GM23338 (cell line): ENCODE measurements at places on chromosomes 13 and 19. TPM values are rescaled to one million over a fixed set of nuclear protein-coding genes. Genes with fewer than 3 reads are reported as not detected.

DNA sequence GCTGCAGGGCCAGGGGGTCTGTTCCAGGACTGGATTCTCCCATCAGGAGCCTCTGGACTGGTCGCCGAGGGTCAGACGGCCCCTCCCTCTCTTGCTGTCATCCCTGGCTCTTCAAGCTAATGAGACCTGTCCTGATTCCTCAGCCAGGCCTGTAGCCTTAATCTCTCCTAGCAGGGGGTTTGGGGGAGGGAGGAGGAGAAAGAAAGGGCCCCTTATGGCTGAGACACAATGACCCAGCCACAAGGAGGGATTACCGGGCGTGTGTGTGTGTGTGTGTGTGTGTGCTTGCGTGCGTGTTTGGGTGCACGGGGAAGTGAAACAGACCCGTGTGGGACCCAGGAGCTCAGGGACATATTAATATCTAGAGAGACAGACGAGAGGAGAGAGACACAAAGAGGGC is 1.9 kb upstream of the CRX start:
- H3K36me3 ChIP-seq = no peaks in the 10 kb centered on the region
- no peak overlapping the region for H3K4me3 ChIP-seq
- H3K27ac ChIP-seq = no peak overlapping the region
- peaks cover 12% of the 10 kb centered on the region for H3K4me1 ChIP-seq
- peak; percentile 61 for DNase-seq
- H3K27me3 ChIP-seq = no peaks in the 10 kb centered on the region

DNA sequence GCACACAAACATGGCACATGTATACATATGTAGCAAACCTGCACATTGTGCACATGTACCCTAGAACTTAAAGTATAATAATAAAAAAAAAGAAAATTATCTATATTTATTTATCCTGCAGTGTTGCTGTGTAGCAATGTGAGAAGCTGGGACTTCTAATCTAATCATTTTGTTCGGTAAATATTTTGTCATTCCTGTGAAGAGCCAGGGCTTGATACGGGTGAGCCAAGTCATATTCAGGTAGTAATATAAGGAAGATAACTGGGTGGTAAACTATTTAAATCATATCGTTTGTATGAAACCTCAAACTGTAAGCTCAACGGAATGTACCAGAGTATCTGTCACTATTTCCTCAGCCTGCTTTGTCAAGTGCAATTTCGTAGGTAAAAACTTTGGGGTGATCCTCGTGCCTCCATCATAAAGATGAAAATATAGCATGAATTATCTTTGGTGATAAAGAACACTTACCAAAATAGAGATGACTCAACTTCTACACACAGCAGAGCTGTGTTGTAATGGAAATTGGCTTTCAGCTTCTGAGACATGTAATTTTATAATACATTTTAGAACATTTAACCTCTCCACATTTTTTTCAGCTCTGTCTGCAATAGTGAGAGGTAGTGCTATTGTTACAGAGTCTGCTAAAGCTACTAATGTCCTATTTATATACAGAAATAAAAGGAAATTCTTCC is 92.9 kb downstream of the PCDH9 start:
- no peak overlapping the region for H3K4me3 ChIP-seq
- H3K27me3 ChIP-seq = no peaks in the 10 kb centered on the region

- no peak overlapping the region for H3K4me3 ChIP-seq
- no peak for DNase-seq
- H3K27ac ChIP-seq = no peak overlapping the region
- H3K36me3 ChIP-seq = no peaks in the 10 kb centered on the region
- H3K27me3 ChIP-seq = no peaks in the 10 kb centered on the region
Measured at GRCh38 chr13:100546713-100547405, 41.7 kb downstream of the GGACT start.

DNA sequence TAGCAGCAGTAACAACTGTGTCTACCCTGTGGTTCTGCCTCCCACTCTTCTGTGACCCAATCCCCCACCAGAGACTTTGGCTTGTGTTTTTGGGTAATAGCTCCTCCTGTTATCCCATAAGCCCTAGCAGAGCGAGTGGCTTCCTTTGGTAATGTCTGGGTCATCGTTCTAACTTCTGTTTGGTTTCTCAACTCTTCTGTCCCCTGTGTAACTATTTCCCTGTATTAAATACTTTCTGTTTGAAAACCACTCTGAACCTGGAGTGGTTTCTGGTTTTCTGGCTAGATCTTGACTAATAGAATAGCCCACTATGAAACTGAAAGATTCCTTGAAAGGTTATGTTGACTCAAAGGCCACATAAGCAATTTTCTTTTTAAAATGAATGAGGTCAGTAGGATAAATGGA is 350.0 kb downstream of the DCT start:
- DNase-seq = no peak
- no peak overlapping the region for H3K27ac ChIP-seq
- no peaks in the 10 kb centered on the region for H3K36me3 ChIP-seq
- no peak overlapping the region for H3K4me3 ChIP-seq
- no peaks in the 10 kb centered on the region for H3K4me1 ChIP-seq

- H3K4me3 ChIP-seq = no peak overlapping the region
- H3K27ac ChIP-seq = no peak overlapping the region
- H3K4me1 ChIP-seq = no peaks in the 10 kb centered on the region; the same call in 1 of the 2 replicates
- no peak for DNase-seq
Measured at GRCh38 chr13:75309981-75310580, 171.9 kb downstream of the TBC1D4 start.

DNA sequence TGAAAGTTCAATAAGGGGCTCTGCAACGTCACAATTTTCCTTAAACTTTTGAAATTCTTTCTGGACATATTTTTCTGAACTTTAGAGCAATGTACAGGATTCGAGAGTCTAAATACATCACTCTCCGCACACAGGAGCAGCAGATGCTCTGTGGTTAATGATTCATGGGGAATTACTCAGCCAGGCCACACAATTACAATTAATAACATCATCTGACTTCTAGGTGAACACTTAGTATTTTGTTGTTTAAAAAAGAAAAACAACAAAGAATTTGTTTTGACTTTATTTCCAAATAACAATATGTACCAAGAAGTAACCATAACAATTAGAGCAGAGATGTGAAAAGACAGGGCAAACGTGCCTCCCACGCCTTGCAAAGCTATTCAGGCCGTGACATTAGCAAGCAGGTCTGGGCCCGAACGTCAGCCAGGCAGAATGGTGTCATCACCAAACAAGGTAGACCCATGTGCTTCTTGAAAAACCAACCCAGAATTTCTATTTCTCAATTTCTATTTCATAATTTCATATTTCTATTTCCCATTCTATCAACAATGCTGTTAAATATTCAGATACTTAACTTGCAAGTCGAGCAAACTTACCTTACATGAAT is 236.3 kb downstream of the COL4A1 start:
- H3K27me3 ChIP-seq = no peaks in the 10 kb centered on the region
- no peaks in the 10 kb centered on the region for H3K36me3 ChIP-seq
- no peak for DNase-seq

GRCh38 chr19:35879770-35880317 is 11.5 kb downstream of the APLP1 start:
- H3K27ac ChIP-seq = no peak overlapping the region
- H3K4me1 ChIP-seq = peaks cover 5% of the 10 kb centered on the region; the same call in 1 of the 2 replicates
- peak overlapping the region; percentile 52 for H3K4me3 ChIP-seq
- H3K27me3 ChIP-seq = 0 out of 2 replicates have a peak, but pooled peaks cover 4% of the 10 kb centered on the region
- H3K36me3 ChIP-seq = no peaks in the 10 kb centered on the region

- no peak overlapping the region for H3K4me3 ChIP-seq
- peaks cover 14% of the 10 kb centered on the region; the same call in 1 of the 2 replicates for H3K4me1 ChIP-seq
- H3K27me3 ChIP-seq = no peaks in the 10 kb centered on the region
- H3K27ac ChIP-seq = no peak overlapping the region
- no peaks in the 10 kb centered on the region for H3K36me3 ChIP-seq
Measured at GRCh38 chr19:5877882-5878281, 7.5 kb upstream of the FUT5 start.

DNA sequence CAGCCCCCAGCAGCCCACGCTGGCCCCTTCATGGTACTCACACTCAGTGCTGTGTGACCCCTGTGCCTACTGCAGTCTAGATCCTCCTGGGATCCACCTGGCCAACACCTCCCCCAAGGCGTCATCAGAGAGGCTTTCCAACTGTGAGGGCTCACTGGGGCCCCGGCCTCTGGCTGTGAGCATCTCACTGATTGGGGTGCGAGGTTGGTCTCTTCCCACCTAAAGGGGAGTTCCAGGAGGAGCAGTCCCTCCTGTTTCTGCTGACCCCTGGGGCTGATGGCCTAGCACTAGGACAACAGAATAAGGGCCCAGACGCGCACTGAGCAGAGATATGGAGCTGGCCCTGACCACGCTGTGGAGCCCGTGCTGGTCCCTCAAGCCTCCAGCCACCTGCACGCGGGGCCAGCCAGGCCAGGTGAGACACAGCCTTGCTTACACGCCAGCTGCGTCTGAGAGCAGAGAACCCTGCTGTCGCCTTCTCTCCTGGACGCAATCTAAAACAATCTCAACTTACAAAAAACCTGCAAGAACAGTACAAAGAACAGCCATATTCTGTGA is 32.2 kb downstream of the ELL start:
- no peak overlapping the region for H3K4me3 ChIP-seq
- H3K27me3 ChIP-seq = no peaks in the 10 kb centered on the region
- H3K27ac ChIP-seq = 0 out of 2 replicates have a peak overlapping the region, but pooled peaks have one; percentile 3
- DNase-seq = no peak
- no peaks in the 10 kb centered on the region; the same call in 1 of the 2 replicates for H3K4me1 ChIP-seq

- H3K4me3 ChIP-seq = peak overlapping the region; percentile 74
- H3K36me3 ChIP-seq = no peaks in the 10 kb centered on the region
Measured at GRCh38 chr19:14248578-14249011, 42.6 kb upstream of the ADGRL1 start.

- H3K4me1 ChIP-seq = no peaks in the 10 kb centered on the region
- no peaks in the 10 kb centered on the region for H3K36me3 ChIP-seq
- no peaks in the 10 kb centered on the region for H3K27me3 ChIP-seq
- DNase-seq = no peak
Measured at GRCh38 chr13:51846756-51847155, 1.8 kb upstream of the TMEM272 start.

DNA sequence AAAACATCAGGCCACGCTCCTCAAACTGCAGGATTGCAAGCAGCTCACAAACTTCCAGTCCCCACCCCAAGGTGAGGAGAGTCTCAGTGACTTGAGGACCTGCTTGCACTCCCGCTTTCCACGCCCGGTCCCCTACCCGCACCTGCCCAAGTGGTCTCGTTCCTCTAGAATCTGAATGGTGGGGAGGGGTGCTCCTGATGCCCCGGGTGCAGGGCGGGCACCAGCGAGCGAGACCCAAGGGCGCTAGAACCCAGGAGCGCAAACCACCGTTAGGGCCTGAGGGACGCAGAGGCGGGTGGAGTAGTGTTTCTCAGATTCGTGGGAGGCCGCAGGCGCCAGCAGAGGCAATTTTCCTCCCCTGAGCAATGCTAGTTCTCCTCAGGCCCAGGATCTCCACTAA is 40.3 kb downstream of the SOX1 start:
- H3K4me1 ChIP-seq = peaks cover 29% of the 10 kb centered on the region
- H3K27ac ChIP-seq = no peak overlapping the region
- H3K4me3 ChIP-seq = peak overlapping the region; percentile 62
- H3K36me3 ChIP-seq = no peaks in the 10 kb centered on the region
- peaks cover 72% of the 10 kb centered on the region for H3K27me3 ChIP-seq

GRCh38 chr13:59746291-59746962 is 417.3 kb downstream of the DIAPH3 start:
- no peak for DNase-seq
- no peaks in the 10 kb centered on the region for H3K27me3 ChIP-seq
- H3K27ac ChIP-seq = no peak overlapping the region
- H3K4me3 ChIP-seq = no peak overlapping the region

GRCh38 chr13:62294244-62294643 is 878.6 kb upstream of the PCDH20 start:
- H3K27ac ChIP-seq = no peak overlapping the region
- no peaks in the 10 kb centered on the region for H3K4me1 ChIP-seq
- no peak overlapping the region for H3K4me3 ChIP-seq
- no peak for DNase-seq
- H3K36me3 ChIP-seq = no peaks in the 10 kb centered on the region
- no peaks in the 10 kb centered on the region for H3K27me3 ChIP-seq

GRCh38 chr19:33504058-33504444 is 17.5 kb downstream of the PEPD start:
- no peak for DNase-seq
- no peaks in the 10 kb centered on the region for H3K36me3 ChIP-seq
- no peak overlapping the region for H3K27ac ChIP-seq
- H3K27me3 ChIP-seq = no peaks in the 10 kb centered on the region

GRCh38 chr19:45640849-45641273 is 1.7 kb upstream of the EML2 start:
- peaks cover 18% of the 10 kb centered on the region for H3K27me3 ChIP-seq
- peak; percentile 89 for DNase-seq
- H3K27ac ChIP-seq = peak overlapping the region; percentile 51; the same call in 1 of the 2 replicates

GRCh38 chr13:43792076-43792881 is 5.5 kb upstream of the ENOX1 start:
- no peak overlapping the region for H3K4me3 ChIP-seq
- no peak overlapping the region for H3K27ac ChIP-seq
- no peak for DNase-seq
- peaks cover 8% of the 10 kb centered on the region for H3K4me1 ChIP-seq

DNA sequence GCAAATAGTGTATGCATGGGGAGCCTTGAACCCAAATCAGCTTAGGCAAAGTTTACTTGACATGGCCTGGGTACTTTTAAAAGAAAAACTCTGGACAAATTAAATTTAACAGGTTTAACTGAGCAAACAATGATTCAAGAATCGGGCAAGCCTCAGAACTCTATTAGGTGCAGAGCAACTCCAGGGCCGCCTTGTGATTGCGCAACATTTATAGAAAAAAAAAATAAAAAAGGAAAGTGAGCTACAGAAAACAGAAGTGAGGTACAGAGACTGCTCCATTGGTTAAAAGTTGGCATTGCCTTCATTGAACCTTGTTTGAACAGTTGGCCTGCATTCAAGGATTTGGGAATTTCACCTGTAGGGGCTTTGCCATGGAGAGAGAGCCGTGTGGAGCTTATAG is 421.0 kb upstream of the TSHZ3 start:
- H3K4me3 ChIP-seq = no peak overlapping the region
- H3K27me3 ChIP-seq = no peaks in the 10 kb centered on the region
- no peak for DNase-seq
- H3K4me1 ChIP-seq = no peaks in the 10 kb centered on the region
- H3K36me3 ChIP-seq = no peaks in the 10 kb centered on the region

Gene MAMSTR
- 0.39 and 1.9 TPM in 2 replicates for total RNA-seq

Gene RNF113B
- total RNA-seq = not detected in 2 replicates

Gene SKA3
- total RNA-seq = 65.9 and 70.2 TPM in 2 replicates

Gene RHPN2
- 28.8 and 29.6 TPM in 2 replicates for total RNA-seq

Gene ANKRD27
- total RNA-seq = 48.7 and 51.6 TPM in 2 replicates

Gene MBD3L2
- total RNA-seq = not detected in 2 replicates

Gene MBD3L3
- not detected in 2 replicates for total RNA-seq

Gene MAST1
- 13.4 and 19.9 TPM in 2 replicates for total RNA-seq

Gene RDH8
- total RNA-seq = not detected in 2 replicates

Gene LMTK3
- total RNA-seq = 5.7 and 11.8 TPM in 2 replicates

Gene LIG1
- total RNA-seq = 75.0 and 79.3 TPM in 2 replicates

Gene KLK2
- 0.69 TPM in 1 of 2 replicates, not detected in the other for total RNA-seq

Gene ZNF302
- 24.8 and 27.4 TPM in 2 replicates for total RNA-seq

Gene GARIN5A
- total RNA-seq = 13.3 and 19.9 TPM in 2 replicates

Gene SLC1A6
- 18.5 and 37.3 TPM in 2 replicates for total RNA-seq

Gene BIVM
- total RNA-seq = 4.2 and 4.3 TPM in 2 replicates
